ENCODE measurements at places on chromosomes 16 and 17. TPM values are rescaled to one million over a fixed set of nuclear protein-coding genes. Genes with fewer than 3 reads are reported as not detected.

- DNase-seq = no peak
Observed at GRCh38 chr16:56983211-56983751, 6.1 kb upstream of the NLRC5 start.

- DNase-seq = no peak
Observed at GRCh38 chr17:52011064-52011463, 147.4 kb downstream of the CA10 start.

- no peak for DNase-seq
Observed at GRCh38 chr16:67329901-67330300, 3.3 kb downstream of the LRRC36 start.

The VPS35L gene
- 36.8 TPM for polyA plus RNA-seq

The SLFN12L gene
- polyA plus RNA-seq = 3.6 TPM

- DNase-seq = no peak
Observed at GRCh38 chr16:30934827-30935557, 11.6 kb downstream of the FBXL19 start.

The LRRC37B gene
- polyA plus RNA-seq = 17.7 TPM

DNA sequence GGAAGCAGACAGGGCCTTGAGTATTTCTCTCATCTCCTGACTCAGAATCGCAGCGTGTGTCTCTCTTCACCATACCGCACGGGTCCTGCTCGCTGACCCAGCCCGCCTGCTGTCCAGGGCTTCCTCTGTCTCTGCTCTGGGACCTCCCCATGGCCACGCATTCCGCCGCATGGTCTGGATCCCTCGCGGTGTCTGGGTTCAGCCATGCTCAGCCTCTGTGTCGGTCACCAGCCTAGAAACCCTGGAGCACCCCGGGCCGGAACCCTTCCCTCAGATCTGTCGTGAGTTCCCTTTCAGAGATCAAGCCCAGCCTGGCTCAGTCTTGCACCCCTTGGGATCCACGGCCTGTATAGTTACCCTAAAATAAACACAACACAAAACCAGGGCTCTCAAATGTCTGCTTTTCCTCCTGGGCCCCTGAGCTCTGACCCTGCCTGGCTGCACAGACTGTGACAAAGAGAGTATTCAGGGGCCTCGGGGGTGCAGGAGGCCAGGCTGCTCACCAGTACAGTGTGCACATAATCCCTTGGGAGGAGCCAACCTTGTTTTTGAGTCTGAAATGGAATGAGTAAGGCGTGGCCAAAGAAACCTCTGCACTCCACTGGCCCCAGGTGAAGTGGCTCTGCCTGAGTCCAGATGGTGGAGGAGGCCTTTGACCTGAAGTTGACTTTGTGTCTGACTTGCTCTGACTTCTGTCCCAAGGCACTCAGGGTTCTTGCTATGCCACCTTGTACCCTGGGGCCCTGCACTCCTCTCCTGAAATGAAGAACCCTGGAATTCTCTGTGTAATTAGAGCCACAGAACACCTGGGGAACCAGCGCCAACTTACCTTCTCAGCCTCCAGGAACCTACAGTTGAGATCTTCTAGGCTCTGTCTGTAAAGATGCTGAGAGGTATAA, 5.8 kb upstream of the SPIRE2 start:
- no peak for DNase-seq

DNA sequence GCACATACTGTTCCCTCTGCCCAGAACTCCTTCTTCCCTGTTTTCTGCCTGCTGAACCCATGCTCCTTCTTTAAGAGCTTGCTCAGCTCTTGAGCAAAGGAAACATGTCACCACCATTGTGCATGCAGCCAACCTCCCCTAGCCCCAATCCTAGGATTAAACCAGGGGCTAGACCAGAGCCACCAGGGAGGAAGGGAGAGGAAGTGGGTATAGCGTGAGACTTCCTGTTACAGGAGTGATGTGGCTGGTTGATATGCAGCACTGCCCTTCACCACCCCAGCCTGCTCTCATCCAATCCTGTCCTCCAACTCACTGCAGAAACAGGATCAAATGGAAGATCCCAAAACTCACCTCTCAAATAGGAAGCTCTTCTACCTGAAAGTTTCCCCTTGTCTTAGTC, 67.1 kb upstream of the CDH5 start:
- DNase-seq = no peak

DNA sequence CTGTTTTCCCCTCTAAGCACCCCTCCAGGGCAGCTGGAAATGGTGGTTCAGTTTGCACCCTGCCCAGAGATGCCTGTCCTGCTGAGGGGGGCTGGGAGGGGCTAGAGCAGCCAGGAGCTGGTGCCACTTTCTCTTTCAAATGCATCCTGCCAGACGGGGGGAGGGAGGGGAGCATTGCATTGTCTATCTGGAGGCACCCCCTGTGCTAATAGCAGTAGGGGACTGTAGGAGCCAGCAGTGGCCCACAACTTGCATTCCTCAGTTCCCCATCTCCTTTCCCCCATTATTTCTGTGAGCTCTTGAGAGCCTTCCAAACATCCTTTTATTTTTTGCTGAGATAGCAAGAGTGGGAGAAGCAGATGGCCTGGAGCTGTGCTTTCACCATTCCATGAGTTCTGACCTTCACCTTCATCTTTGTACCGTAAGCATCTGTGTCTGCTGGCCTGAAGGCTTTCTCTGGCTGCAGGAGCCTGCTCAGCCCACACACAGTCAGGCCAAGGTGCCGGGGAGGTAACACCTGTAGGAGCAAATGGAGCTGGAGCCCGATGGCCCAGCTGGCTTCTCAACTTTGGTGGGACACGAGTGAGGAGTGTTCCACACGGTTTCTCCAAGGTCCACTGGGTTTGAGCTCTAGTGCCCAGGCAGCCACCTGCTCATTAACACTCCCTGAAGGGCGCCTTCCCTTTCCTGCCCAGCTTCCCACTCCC, 5.2 kb downstream of the WFDC1 start:
- DNase-seq = no peak

GRCh38 chr16:86222547-86222946, 287.8 kb upstream of the FOXF1 start:
- DNase-seq = no peak

GRCh38 chr16:48539485-48540221, 70.3 kb downstream of the N4BP1 start:
- DNase-seq = no peak

GRCh38 chr17:17900615-17901520, 64.1 kb upstream of the SREBF1 start:
- DNase-seq = peak; percentile 86

- no peak for DNase-seq
Observed at GRCh38 chr17:31579265-31579664, 187.8 kb downstream of the RAB11FIP4 start.

- no peak for DNase-seq
Observed at GRCh38 chr16:86048221-86048620, 149.3 kb downstream of the IRF8 start.

The SPDYE4 gene
- not detected for polyA plus RNA-seq

- no peak for DNase-seq
Observed at GRCh38 chr16:73319737-73320136, 271.8 kb upstream of the ZFHX3 start.

The RRAD gene
- polyA plus RNA-seq = 7.5 TPM

- no peak for DNase-seq
Observed at GRCh38 chr17:52885882-52886281, 727.4 kb upstream of the CA10 start.

The CX3CL1 gene
- 4.5 TPM for polyA plus RNA-seq

The KRTAP9-4 gene
- polyA plus RNA-seq = not detected

- DNase-seq = no peak
Observed at GRCh38 chr16:12515346-12515745, 288.3 kb downstream of the CPPED1 start.

GRCh38 chr17:44795928-44796327, 34.2 kb downstream of the GJC1 start:
- DNase-seq = no peak

GRCh38 chr16:79651363-79651762, 50.8 kb upstream of the MAF start:
- no peak for DNase-seq

- no peak for DNase-seq
Observed at GRCh38 chr17:50239937-50240336, 34.3 kb upstream of the TMEM92 start.

The PMFBP1 gene
- 1.3 TPM for polyA plus RNA-seq

DNA sequence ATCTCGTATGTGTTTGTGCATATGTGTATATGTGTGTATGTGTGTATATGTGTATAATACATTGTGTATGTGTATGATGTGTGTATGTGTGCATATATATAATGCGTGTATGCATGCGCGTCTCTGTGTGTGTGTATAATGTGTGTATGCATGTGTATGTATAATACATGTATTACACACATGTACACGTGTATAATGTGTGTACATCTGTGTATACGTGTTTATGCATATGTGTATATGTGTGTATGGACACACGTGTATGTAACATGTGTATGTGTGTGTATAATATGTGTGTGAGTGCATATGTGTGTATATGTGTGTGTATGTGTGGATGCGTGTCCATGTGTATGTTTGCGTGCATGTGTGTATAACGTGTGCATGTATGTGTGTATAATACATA, 433.7 kb upstream of the RBFOX1 start:
- no peak for DNase-seq

The MVP gene
- 17.4 TPM for polyA plus RNA-seq

The RBFOX1 gene
- 61.6 TPM for polyA plus RNA-seq

The SLC13A2 gene
- not detected for polyA plus RNA-seq

GRCh38 chr17:6427279-6427781, 7.6 kb downstream of the AIPL1 start:
- no peak for DNase-seq
